ENCODE measurements at places on chromosomes 2 and 18.

DNA sequence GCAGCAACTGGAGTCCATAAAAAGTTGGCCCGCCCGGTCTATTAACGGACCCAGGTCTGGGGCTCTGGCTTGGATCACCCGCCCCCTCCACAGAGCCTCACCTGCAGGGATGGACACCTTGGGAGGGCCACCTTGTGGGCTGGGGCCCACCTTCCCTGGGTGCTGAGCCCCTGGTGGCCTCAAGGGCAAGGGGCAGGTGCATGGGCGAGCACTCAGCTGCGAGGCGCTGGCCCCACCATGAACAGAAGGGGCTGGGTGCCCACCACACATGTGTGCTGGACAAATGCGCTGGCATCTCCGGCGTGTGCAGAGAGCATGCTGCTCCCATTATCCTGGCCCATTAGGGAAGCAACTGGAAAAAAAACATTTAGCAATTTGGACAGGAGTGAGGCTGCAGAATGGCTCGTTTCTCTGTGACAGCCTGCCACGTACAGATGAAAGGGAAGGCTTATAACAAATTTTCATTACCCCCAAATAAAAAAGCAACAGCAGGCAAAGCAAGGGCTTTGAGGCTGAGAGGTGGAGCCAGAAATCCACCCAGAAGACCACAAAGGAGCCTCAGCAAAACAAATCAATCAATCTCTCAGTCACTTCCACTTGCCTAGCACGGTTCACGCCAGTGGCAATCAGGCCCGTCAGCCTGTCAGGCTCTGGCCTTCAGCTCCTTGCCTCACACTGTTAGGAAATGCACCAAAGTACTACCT, 253.1 kb upstream of the ZNF521 start:
- DNase-seq: no peak

DNA sequence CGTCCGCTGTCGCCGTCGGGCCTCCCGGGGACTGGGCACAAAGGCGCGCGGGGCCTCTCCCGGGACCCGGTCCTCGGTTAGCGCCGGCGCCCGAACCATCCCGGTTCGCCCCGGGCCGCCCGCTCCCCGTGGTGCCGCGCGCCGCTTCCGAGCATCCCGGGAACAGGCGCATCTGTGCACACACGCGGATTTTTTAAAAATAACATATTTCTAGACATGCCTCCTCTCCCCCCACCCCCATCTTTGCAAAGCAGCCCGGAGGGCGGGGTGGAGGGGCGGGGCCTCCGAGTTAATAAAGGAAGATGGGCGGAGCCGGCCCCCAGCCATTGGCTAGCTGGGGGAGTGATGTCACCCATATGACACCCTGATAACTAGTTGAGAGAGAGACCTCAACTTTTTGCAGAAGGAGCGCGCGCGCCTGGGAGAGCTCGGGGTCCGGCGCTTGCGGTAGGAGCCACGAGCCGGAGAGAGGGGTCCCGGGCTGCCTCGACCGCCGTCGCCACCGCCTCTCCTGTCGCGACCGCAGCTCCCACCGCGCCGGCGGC, at the start of gene SOX11:
SOX11 (plus strand) TSS at position 400 of the 545 bp plus-strand sequence. CDS start 338 bp downstream, outside the sequence.
- peak; percentile 94 for DNase-seq

GRCh38 chr2:72347081-72347480, 199.4 kb upstream of the CYP26B1 start:
- no peak for DNase-seq

- DNase-seq: no peak
These were observed 17.3 kb downstream of the HPCAL1 start for GRCh38 chr2:10319892-10320574.

DNA sequence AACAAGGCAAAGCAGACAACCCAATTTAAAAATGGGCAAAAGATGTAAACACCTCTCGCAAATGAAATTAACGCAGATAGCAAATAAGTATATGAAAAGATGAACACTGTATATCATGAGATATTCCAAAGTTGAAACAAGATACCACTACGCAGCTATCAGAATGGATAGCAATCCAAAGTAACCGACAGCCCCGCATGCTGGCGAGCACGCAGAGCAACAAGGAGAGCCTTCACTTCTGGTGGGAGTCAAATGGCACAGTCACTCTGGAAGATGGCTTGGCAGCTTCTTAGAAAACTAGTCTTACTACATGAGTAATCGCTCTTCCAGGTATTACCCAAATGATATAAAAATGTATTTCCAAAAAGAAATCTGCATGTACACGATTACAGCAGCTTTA, 1.4 kb downstream of the NDUFA10 start:
- DNase-seq: no peak

GRCh38 chr18:42229211-42230210, 274.5 kb downstream of the PIK3C3 start:
- no peak for DNase-seq

DNA sequence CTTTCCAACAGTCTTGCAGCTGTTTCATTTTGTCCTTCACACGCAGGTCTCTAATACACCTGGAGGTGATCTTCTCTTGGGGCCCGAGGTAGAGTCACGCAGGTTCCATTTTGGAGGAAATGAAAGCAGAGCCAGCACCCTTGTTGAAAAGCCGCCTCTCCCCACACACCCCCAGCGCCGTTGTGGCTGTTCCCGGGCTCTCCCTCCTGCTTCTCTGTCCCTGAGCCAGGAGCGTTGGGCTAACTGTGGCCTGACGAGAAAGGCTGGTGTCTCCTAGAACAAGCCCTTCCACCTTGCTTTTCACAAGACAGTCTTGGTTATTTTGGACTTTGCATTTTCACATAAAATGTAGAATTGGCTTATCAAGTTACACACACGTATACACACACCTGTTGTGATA, 16.3 kb downstream of the SNED1 start:
- no peak for DNase-seq
